ENCODE measurements at places on chromosomes 7 and 10.

- no peak for DNase-seq
These were observed 384.5 kb downstream of the PLXDC2 start for GRCh38 chr10:20200758-20201157.

GRCh38 chr7:140683657-140684056, 10.9 kb downstream of the ADCK2 start:
- DNase-seq = no peak

GRCh38 chr10:111598433-111599059, 521.7 kb downstream of the ADRA2A start:
- peak; percentile 47 for DNase-seq

DNA sequence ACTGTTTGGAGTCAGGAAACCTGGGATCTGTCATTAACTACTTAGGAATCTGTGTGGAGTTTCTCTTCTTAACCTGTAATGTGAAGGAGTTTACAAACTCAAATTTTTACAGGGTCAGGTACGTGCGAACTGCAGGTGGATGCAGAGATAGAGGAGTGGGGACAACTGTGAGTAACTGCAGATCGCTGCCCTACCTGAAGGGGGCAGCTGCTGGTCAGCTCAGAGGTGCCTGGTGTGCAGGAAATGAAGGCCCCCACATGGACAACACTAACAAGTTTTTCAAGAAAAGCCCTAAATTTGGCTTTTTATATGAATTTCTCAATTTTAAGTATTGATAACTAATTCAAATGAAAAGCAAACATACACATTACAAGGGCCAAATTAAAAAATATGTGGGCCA, 380.0 kb downstream of the REEP3 start:
- DNase-seq = no peak
